ENCODE measurements at places on chromosomes 3 and 15. TPM values are rescaled to one million over a fixed set of nuclear protein-coding genes. Genes with fewer than 3 reads are reported as not detected.

The MAP6D1 gene
- total RNA-seq = 4.9 TPM

The CACNA2D2 gene
- 8.7 TPM for total RNA-seq

The ZNF80 gene
- total RNA-seq = not detected

The GP9 gene
- not detected for total RNA-seq

DNA sequence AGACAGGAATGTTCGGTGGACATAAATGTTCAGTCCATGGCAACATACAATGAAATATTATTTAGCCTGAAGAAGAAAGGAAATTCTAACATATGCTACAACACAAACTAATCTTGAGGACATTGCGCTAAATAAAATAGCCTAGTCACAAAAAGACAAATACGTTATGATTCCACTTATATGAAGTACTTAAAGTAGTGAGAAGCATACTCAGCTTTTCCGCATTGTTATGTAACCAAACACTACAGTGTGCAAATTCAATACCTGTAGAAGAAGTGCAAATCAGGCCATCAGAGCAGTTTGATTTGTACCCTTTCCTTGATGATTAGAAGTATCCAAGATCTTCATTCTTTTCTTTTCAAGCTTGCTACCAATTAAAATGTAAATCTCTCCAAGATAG lies 1023.4 kb upstream of the NR2F2 start:
- peaks cover 16% of the 10 kb centered on the region for H3K4me1 ChIP-seq
- peaks cover 5% of the 10 kb centered on the region for H3K36me3 ChIP-seq
- DNase-seq = no peak
- H3K4me3 ChIP-seq = no peak overlapping the region
- H3K27me3 ChIP-seq = no peaks in the 10 kb centered on the region

Data from neural crest cell (in vitro differentiated cells).